Frontal cortex (tissue), 4 donors: ENCODE measurements at places on chromosomes 3 and 15.
A peak's percentile ranks its signal among the peaks of the same experiment; 100 is the strongest.

DNA sequence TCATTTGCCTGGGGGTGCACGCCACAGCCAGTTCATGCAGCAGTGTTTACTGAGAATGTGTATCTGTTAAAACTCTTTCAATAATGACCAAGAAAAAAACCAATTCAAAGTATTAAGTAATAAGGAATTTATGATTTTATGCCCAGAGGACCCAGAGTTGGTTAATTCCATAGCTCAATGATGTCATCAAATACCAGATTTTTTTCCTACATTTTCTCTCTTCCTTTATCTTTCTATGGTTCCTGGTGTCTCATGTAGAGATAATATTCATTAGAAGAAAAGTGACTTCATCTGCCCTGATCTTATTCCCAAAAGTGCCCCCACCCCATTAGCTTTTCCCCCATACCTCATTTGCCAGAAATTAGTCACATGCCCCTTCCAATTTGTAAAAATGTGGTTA lies 44.6 kb upstream of the LMCD1 start:
- DNase-seq: no peak

- DNase-seq: no peak
These were observed 562.0 kb upstream of the CFAP20DC start for GRCh38 chr3:59611649-59612443.

- DNase-seq: no peak
These were observed 386.6 kb upstream of the THBS1 start for GRCh38 chr15:39194106-39194830.

DNA sequence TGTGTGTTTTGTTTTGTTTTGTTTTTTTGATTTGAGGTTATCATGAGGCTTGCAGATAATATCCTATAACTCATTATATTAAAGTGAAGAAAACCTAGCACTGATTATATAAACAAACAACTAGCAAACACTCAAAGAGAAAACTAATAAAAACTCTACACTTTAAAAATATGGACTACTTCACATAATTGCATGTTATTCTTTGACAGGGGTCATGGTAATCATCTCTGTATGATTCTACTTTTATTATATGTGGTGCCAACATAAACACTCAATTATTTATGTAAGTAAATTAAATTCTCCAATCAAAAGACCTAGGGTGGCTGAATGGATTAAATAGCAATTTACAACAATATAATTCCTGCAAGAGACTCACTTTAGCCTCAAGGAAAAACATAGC lies 44.6 kb upstream of the P3H2 start:
- DNase-seq: no peak

- no peak for DNase-seq
These were observed 63.5 kb downstream of the HACD2 start for GRCh38 chr3:123521179-123521969.

DNA sequence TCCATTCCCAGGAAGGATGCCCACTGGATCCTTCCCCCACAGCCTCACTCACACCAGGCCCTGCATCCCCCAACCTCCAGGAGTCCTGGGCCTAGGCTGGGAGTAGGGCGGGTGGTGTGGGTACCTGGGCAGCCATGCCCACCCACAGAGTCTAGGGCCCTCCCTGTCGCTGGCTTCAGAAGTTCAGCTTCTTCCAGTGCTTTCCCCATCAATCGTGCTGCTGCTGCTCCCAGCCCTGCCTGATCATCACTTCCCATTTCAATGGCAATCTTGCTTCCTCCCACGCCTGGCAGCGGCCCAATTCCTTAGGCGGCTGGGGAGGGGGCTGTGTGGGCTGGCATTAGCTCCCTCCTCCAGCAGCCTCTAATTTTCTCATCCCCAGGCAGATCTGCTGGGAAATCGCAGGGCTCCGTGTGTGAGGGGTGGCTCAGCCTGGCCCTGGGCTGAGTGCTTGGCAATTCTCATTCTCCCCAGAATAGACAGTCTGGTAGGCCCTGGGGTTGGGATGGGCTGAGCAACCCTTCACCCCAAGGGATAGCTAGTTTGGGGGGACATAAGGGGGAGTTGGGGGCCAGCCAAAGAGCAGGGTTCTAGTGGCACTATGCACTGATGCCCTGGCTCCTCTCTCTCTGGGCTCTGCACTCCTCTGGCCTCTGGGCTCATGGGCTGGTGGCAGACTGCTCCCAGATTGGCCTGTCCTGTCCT lies 66.4 kb downstream of the SCN5A start:
- no peak for DNase-seq

- peak; percentile 75 for DNase-seq
These were observed at the start of gene GRM2 for GRCh38 chr3:51706788-51707731. TSS of gene GRM2 (plus strand) at chr3:51707068. CDS start at chr3:51708984, 1,916 bp downstream.

DNA sequence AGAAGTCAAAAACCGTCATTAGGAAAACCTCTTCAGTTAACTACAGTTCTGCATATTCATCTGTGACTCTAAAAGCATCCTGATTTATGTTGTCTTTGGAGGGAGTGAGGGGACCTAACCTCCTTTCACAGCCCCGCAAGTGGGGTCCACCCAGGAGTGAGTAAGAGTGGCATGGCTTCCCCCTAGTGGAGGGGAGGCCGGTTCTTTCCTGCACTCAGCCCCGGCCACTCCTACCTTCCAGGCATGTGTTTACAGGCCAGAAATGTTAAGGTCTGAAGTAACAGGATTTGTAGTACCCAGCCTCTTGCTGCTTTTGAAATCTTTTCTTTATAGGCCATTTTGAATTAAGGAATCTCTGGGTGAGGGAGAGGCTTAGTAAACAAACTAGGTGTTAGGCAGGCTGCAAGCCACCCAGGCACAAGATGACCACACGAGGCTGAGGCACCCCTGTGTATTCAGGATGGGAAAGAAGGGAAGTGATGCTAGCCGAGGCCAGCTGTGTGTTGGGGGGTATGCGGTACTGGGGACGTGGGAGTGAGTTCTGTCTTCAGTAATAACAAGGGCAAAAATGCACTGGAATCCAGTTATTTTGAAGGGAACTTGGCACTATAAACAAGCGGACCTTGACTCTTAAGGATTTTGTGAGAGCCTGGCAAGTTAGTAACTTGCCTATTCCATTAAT lies 50.5 kb downstream of the CTDSPL start:
- DNase-seq: no peak
